ENCODE measurements at places on chromosomes 4 and X. TPM values are rescaled to one million over a fixed set of nuclear protein-coding genes. Genes with fewer than 3 reads are reported as not detected.

The OPRPN gene
- not detected for polyA plus RNA-seq

The SLC16A2 gene
- 13.4 TPM for polyA plus RNA-seq

The PHOX2B gene
- 6.4 TPM for polyA plus RNA-seq

The PDCL2 gene
- not detected for polyA plus RNA-seq

The MAOA gene
- polyA plus RNA-seq = 23.6 TPM

The TCEAL3 gene
- 118 TPM for polyA plus RNA-seq

The EDA gene
- 28.7 TPM for polyA plus RNA-seq

The DDX3X gene
- 59.4 TPM for polyA plus RNA-seq

The RGN gene
- 188 TPM for polyA plus RNA-seq

The MAOB gene
- polyA plus RNA-seq = 49.4 TPM

The PCDH19 gene
- polyA plus RNA-seq = 0.20 TPM

The CENPE gene
- polyA plus RNA-seq = 0.17 TPM

The MTTP gene
- 0.17 TPM for polyA plus RNA-seq

The GABRG1 gene
- 0.03 TPM for polyA plus RNA-seq

The ESX1 gene
- not detected for polyA plus RNA-seq

The FGFBP2 gene
- polyA plus RNA-seq = 1.3 TPM

The KIAA1210 gene
- 2.3 TPM for polyA plus RNA-seq

The MAGEE1 gene
- 4.2 TPM for polyA plus RNA-seq

The GPR119 gene
- not detected for polyA plus RNA-seq

The UBL4A gene
- 18.3 TPM for polyA plus RNA-seq

The HEPH gene
- 14.9 TPM for polyA plus RNA-seq

The NLRP2B gene
- not detected for polyA plus RNA-seq

The NLGN4X gene
- 0.30 TPM for polyA plus RNA-seq

The AVPR2 gene
- not detected for polyA plus RNA-seq

The RAB41 gene
- polyA plus RNA-seq = not detected

The UNC5C gene
- polyA plus RNA-seq = 9.6 TPM

The TMEM144 gene
- 14.0 TPM for polyA plus RNA-seq

The GPR173 gene
- polyA plus RNA-seq = 4.7 TPM

The PDE6B gene
- polyA plus RNA-seq = 0.68 TPM

The PDZD4 gene
- polyA plus RNA-seq = 39.2 TPM

The FGA gene
- 0.72 TPM for polyA plus RNA-seq

All from adrenal gland (tissue), 19 donors.